Stimulated activated CD4-positive, alpha-beta T cell treated with anti-CD3 and anti-CD28 coated beads, TNF-alpha, amount 100 ng/mL, for 1 hour (primary cell): ENCODE measurements at places on chromosomes 2 and 18.

GRCh38 chr2:145807968-145808367 is 1288.0 kb upstream of the ZEB2 start:
- no peak for DNase-seq

- DNase-seq: no peak
Observed at GRCh38 chr2:177314194-177314593, 49.7 kb upstream of the NFE2L2 start.

DNA sequence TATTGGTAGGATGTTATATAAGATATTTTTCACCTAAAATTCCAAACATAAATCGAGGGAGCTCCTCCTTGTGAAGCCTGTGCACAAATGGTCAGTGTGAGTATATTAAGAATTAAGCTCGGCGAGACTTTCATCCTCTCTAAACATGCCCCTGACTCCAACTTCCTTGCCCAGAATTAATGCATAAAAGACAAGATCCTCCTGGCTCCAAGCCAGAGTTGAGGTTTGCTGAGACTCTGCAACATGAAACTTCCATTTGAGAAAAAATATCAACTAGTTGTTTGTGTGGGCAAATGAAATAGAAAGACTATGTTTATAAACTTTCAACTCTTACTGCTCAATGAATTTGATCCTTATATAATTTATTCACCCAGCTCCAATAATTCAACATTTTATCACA is 68.1 kb downstream of the CCDC178 start:
- DNase-seq: no peak

DNA sequence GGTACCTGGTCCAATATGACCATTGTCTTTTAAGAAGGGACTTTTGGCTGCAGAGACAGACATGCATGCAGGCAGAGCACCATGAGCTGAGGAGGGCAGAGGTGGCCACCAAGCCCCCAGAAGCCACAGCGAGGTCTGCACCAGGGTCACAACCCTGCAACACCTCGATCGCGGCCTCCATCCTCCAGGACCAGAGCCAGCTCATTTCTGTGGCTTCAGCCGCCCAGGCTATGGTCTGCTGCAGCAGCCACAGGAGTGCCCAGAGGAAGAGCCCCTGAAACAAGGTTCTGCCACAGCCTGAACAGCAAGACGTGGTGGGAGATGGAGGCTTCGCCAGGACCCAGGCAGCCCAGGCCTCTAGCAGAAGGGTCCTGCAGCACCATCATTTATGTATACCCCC is 53.9 kb downstream of the ANKMY1 start:
- no peak for DNase-seq

DNA sequence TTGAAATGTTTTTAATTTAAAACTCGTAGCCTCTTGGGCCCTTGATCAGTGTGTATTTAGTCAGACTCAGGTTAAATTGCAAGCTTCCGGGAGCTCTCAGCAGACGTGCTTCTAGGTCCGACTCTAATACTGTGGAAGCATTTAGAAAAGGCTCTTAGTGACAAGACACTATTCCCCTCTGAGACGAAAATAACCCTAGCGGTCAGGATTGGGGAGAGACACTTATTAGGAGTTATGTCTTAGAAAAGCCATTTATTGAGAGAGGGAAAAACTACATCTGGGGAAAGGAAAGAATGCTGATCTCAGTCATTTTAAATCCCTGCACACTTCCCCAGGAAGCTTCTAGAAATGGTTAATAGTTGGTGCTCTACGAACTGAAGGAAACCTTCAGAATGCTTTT is 110.5 kb upstream of the NCK2 start:
- DNase-seq: no peak

GRCh38 chr18:53935399-53935798 is 289.1 kb downstream of the MBD2 start:
- no peak for DNase-seq

DNA sequence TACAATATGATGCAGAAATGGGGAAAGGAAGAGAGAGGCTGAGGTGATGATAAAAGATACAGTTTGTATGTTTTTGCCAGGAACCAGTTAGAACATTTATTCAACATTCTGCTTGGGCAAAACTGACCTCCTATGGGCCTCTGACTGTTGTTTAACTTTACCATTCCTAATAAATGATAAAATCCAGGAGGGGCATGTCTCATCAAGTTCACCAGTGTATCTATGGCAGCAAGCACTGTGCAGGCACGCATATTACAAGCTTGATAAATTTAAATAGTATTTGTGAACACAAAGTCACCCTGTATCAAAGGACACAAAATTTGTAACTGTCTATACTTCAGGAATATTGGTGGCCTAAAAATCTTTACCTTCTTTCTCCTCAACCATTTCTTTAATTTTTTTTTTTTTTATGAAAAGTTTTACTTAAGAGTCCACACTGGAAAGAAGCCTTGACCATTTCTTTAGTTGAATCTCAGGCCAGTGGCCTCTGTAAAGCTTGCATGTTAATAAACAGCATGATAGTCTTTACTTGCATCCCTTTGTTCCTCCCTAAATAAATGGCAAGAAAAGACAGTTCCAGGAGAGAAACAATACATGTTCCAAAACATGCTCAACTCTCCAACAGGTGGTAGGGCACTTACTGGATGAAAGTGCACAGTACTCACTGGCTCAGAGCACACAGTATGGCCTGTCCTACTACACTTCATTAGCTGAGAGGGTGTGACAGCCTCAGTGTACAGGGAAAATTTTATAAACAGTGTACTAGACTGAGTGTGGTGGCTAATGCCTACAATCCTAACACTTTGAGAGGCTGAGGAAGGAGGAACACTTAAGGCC is 52.3 kb downstream of the SOS1 start:
- no peak for DNase-seq

DNA sequence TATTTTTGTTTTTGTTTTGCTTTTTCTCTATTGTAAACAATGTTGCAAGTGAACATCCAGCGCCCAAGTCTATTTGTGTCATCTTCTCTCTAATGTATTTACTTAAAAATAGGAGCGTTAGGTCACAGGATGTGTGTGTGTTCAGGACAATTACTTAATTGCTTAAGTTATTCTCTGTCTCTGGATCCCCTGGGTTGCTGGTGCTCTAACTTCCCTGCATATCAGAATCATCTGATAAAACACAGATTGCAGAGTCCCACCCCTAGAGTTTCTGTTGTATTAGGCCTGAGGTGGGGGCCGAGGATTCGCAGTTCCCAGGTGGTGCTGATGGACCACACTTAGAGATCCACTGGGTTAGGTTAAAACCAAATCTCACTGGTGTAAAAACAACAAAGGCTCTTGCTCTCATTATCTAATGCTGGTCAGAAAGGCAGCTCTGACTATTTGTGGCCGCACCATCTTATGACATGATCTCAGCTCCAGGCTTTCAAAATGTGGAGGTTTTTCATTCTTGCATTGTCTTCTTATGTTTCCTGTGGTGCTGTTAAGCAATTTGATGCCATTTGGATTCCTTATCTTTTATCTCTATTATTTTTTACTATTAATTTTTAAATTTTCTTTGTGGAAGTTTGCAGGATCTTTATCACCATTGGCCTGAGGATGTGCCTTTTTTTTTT is 87.7 kb downstream of the CLIP4 start:
- DNase-seq: no peak

- no peak for DNase-seq
Observed at GRCh38 chr2:95001051-95001562, 24.4 kb upstream of the MAL start.

DNA sequence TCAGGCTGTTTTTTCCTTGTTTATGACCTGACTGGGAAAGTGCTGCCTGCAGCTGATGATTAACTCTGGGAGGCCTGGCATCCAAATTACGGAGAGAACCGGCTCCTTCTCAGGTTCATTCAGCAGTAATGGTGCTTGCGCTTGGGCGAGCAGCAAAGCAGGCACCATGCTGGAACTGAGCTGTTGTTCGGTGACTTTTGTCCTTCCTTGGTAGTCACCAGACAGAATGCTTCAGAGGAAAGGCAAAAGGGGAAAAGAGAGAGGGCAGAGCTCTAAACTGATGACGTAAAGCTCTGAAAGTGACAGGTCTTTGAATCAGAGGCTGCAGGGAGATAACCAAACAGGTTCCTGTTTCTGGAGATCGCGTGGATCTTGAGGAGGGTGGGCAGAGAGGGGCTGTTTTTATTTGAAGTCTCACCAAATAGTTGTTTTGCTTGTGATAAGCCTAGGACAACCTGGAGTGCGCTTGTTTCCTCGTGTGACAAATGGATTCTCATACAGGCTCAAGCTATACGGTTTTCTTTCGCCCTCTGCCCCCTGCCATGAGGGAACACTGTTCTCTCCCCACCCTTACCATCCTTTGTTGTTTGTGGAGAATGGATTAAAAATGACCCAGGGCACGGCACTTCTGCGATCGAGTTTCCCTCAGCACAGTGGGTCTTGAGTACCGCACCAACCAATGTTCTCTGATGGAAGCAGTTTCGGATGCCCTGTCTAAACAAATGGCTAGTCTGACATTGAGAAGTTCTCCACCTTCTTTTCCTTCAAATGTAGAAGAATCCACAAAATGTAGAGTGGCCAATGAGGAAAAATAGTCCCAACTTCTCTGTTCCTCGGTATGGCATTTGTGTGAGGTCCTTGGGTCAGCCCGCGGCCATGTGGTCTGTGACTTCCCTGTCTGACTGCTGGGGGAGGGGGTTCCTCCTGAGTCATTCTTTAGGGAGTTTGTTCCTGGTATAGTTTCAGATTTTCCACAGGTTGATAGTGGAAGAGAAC is 1.3 kb downstream of the RASGRP3 start:
- no peak for DNase-seq

GRCh38 chr2:191981706-191982105 is 134.8 kb upstream of the CAVIN2 start:
- DNase-seq: no peak

DNA sequence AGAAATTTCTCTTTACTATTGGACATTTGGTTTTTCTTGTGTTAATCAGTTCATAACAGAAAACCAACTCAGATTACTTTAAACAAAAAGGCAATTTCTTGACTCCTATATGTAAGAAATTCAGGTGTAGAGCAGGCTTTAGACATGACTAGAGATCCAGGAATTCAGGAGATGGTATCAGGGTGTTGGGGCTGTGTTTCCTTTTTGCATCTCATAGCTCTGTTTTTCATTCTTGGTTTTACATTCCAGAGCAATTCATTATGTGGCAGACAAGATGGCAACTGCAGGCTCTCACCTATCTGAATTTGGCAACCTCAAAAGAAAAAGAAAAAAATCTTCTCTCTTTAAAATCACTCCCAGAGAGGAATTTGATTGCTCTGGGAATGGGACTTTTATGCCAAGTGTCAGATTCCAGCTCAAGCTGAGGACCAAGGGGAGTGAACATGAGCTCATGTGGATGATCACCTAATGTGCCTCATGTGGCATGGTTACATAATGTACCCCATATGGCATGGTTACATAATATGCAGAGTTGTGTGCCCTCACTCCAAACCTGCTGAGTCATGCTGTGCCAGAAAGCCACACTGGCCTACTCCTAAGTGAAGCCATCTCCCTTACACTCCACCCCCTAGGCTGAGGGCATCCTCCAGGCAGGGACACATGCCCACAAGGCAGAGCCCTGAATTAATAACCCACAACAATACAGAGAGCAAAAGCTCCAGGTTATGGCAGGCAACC is 282.7 kb downstream of the MBD2 start:
- no peak for DNase-seq

DNA sequence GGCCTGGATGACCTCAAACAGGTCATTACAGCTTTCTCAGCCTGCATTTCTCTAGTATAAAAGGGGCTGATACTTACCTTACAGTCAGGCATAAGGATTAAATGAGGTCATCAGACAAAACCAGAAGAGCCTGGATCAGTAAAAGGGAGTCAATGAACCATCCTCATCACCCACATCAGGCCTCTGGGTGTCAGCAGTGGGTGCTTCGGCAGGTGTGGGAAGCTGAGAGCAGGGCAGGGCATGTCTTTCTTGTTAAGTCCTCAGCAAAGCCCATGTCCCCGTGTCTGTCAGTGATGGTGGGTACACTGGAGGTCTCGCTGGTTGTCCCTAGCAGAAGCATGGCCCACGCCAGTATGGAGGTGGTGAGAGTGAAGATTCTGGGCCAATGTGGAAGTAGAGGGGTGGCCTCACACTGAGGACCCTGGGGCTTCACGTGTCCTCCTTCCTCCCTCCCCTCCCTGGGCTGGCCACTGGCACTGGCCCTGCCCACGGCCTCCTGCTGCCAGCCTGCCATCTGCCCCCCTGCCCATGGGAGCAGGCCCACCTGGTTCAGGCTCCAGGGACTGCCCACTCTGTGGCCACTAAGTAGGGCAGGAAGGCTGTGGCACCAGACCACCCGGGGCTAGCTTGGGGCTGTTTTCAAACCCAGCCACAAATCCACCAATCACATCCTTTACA is 4.4 kb downstream of the ADRA2B start:
- DNase-seq: no peak

DNA sequence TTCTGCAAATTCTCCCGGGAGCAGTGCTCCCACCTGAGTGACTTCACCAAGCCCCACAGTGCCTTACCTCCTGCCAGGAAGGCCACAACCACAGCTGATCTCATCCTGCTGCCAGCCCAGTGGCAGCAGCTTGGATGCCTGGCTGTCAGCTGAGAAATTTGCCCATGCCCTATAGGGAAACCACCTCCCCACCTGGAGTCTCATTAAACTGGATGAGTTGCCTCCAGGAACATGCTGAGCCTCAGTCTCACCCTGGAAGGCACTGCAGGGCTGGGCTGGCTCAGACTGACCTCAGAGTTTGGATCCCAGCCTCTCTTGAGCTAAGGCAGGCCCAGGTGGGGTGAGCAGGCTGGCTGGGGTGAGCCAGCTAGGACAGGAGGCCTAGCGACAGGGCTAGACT is 23.3 kb downstream of the REEP1 start:
- DNase-seq: no peak

DNA sequence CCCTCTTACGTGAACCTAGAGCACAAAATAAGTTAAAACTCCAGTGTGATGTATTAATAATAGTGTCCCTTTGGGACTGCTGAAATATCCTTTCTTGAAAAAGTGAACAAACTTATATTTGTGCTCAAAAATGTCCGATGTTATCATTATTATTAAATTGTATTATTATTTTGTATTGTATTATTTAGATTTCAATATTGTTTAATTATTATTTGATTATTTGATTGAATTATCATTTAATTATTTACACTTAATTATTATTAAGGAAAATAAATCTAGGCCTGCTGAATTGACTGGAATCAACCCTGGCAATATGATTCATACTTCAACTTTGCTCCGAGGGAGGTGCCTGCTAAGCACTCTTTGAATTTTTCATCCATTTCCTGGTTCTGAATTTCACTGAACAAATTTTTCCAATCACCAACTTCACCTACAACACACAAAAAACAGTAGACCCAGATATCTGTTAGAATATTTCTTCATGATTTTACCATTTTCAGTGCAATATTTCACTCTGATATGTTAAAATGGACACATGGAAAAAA is 10.9 kb upstream of the EIF2AK2 start:
- no peak for DNase-seq

- no peak for DNase-seq
Observed at GRCh38 chr2:133431289-133431688, 137.0 kb downstream of the NCKAP5 start.

GRCh38 chr2:167825664-167826063 is 421.7 kb downstream of the STK39 start:
- DNase-seq: no peak

GRCh38 chr2:37625156-37625555 is 46.3 kb downstream of the CDC42EP3 start:
- DNase-seq: no peak

DNA sequence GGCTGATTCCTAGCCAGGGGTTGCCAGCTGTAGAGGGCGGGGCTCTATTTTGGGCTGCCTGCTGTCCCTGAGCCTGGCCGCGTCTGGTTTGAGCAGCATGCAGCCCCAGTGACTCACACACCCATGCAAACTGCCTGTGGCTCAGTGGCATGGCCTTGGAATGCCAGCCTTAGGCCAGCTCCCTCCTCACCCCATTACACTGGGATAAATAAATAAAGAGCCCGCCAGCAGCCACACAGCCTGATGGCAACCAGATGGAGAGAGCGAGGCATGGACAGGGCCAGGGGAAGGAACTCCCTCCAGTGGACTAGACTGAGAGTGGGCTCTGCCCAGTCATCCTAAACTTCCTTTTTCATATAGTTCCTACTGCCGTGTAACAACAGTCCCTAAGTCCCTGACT is 18.3 kb downstream of the NHEJ1 start:
- DNase-seq: no peak
